Kidney capillary endothelial cell (primary cell): ENCODE measurements at places on chromosomes 16 and 17.

DNA sequence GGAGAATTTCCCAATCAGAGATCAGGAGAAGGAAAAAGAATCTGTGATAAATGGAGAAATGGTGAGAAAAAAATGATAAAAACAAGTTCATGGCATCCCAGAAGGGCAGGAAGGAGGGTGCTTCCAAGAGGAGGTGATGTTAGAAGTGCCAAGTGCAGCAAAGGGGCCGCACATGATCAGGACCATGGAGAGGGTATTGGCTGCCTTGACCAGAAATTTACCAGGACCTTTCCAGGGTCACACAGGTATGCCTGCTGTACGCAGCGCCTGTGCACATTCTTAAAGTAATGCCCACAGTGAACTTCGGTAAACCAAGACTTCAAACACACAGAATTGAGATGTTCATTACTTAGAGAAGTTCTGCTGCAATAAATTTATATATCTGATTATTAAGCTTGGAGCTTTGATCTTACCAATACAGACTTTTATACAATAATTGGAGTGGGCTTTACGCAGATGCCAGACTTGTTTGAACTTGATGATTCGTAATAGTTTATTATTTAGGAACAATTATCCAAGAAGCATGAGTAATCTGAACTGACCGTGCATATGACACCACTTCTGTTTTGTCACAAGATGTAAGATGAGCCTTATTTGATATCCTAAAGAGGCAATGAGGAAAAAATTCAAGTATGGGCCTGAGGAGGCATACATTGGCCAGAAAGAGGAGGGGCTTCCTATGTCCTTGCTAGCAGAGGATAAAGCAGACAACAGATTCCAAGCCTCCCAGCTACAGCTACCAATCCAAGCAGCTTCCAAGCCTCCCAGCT is 2.2 kb upstream of the KRT33A start:
- DNase-seq: no peak

DNA sequence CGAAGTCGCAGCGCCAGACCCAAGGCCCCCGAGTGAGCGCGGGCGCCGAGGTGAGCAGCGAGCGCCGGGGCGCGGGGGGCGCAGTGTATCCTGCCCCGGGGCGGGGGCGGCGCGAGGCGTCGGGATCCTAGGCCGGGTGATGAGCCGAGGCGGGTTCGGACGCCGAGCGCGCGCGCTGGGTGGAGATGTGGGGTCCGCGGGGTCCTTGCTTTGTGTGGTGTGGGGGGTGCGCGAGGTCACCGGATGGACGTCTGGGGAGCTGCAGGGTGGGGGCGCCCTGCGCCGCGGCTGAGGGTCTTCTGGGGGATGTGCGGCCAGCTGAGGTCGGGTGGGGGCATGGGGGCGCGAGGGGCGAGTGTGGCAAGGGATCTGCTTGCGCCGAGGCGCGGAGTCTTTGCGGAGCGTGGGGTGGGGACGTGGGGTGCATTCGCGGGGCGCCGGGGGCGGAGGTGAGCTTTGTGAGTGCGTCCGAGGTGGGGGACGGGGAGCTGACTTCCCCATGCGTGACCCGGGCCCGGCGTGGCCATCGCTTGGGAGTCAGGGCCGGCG is 560 bp downstream of the RAI1 start:
- DNase-seq: no peak

DNA sequence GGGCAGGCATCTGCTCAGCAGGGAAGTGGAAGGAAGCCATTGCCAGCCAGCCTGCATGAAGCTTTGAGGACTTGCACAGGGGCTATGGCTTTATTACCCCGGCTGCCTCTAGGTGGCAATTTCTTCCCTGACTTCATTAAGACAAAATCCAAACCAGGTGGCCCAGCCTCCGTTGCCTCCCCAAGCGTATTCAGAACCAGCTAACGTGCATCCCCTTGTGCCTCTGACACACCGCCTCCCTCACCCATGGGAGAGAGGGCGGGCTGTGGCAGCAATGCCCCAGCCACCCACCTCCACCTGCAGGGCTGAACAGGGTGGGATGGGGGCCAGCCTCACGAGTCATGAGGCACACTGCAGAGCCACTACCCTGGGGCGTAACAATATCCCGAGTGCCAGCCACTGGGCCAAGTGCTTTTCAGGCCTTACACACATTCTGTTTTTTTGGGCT is 6.8 kb downstream of the KIFC3 start:
- no peak for DNase-seq

- DNase-seq: no peak
Measured at GRCh38 chr17:37774504-37774903, 29.6 kb upstream of the HNF1B start.

GRCh38 chr16:84036982-84037425 is 5.6 kb downstream of the SLC38A8 start:
- DNase-seq: no peak

- DNase-seq: peak; percentile 39
Measured at GRCh38 chr16:22813223-22813947, 577 bp upstream of the HS3ST2 start.

DNA sequence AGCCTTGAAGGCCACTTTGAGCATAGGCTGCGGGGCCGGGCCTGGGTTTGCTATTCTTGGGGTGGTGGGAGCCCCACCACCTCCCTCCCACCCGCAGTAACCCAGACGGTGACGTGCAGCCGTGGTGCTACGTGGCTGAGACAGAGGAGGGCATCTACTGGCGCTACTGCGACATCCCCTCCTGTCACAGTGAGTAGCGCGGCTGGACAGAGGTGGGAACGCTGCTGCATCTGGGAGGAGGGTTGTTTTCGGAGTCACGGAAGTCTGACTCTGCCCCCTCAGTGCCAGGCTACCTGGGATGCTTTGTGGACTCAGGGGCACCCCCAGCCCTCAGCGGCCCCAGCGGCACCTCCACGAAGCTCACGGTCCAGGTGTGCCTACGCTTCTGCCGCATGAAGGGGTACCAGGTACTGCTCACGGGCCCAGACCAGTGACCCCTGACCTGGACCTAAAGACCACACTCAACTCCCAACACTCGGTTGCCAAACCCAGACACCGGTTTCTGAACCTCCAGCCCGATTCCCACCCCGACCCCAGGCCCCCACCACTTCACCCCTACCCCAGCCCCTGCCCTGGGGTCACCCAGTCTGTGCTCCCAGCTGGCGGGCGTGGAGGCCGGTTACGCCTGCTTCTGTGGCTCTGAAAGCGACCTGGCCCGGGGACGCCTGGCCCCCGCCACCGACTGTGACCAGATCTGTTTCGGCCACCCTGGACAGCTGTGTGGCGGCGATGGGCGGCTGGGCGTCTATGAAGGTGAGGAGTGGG is 2.1 kb downstream of the KREMEN2 start:
- no peak for DNase-seq

DNA sequence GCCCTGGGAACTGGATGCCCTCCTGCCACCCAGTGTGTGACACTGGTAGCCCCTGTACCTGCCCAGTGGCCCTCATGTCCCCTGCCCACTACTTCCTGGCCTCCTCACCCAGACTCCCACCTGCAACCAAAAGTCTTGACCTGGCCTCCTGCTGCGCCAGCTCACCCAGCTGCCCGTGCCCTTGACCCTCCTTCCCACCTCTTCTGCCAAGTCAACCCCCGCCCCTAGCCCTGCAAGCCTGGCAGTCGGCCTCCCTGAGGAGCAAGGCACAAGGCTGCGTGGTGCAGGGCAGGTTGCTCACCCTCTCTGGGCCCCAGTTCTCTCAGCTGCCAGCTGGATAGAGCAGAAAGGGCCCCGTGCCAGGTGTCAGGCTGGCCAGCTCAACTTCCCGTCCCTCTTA is 12.3 kb upstream of the FAM83G start:
- DNase-seq: no peak

DNA sequence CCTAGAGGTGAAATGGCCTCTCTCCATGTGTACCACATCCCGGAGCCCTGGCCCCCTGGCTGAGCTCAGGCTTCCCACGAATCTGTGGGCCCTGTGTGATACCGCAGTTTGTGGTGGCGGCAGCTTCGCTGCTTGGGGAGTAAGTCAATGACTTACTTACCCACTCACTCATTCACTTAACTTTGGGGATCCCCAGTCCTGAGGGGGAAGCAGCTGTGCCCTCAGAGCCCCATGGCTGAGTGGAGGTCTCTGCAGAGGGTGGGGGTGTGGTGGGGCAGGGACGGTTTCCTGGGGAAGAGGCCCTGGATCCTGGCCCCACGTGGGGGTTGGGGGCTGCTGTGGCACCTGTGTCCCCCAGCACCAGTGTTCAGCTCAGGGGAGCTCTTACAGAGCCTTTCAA is 13.2 kb downstream of the KCNJ12 start:
- no peak for DNase-seq

- no peak for DNase-seq
Measured at GRCh38 chr17:55278173-55278961, 13.6 kb downstream of the HLF start.

DNA sequence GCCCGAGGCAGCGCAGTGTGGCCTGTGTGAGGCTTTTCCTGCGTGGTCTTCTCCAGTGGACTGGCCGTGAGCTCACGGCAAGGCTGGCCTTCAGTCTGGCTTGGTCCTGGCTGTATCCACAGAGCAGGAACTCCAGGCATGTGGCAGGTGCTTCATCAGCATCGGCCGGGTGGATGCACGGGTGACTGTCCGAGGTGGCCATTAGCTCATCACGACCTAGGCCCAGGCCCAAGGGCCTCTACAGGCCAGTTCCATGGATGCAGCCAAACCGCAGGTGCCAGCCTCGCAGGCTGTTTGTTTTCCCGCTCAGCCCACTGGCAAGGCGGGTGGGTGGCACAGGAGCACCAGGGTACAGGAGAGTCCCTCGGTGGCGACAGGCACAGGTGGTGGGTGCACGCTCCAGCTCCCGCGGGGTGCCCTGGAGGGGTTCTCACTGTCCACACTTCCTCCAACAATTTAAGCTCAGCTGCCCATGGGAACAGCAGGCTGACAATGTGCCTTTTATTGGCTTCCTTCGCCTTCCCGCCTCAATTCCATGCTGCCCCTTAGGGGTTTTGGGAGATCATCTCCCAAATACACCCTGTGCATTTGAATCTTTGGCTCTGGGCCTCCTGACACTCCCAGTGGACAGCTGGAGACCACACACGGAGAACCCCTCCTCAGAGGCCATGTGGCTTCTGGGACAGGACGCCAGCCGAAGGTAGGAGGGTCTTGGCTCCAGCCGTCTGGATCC is 33.0 kb downstream of the ENGASE start:
- no peak for DNase-seq

DNA sequence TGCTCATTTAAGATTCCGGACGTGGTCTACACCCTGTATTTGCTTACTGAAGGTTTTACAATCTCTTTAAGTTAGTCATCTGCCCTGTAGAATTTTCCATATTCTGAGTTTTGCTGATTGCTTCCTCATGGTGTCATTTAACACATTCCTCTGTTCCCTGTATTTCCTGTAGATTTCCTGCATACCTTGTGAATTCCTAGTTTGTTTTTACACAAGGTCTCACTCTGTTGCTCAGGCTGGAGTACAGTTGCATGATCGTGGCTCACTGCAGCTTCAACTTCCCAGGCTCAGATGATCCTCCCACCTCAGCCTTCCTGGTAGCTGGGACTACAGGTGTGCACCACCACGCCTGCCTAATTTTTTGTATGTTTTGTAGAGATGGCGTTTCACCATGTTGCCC is 66.8 kb downstream of the CMIP start:
- DNase-seq: no peak
